T47D (cell line): ENCODE measurements at places on chromosomes 6 and 20.
A peak's percentile ranks its signal among the peaks of the same experiment; 100 is the strongest.

GRCh38 chr6:16041327-16041726 is 87.6 kb upstream of the MYLIP start:
- DNase-seq, result no peak

- no peak for DNase-seq
These were observed 152.5 kb upstream of the MAP3K7 start for GRCh38 chr6:90739339-90739738.

- DNase-seq, result no peak
These were observed 46.4 kb upstream of the LAMP5 start for GRCh38 chr20:9467995-9468394.

GRCh38 chr6:40152701-40153436 is 218.6 kb upstream of the MOCS1 start:
- DNase-seq, result no peak

DNA sequence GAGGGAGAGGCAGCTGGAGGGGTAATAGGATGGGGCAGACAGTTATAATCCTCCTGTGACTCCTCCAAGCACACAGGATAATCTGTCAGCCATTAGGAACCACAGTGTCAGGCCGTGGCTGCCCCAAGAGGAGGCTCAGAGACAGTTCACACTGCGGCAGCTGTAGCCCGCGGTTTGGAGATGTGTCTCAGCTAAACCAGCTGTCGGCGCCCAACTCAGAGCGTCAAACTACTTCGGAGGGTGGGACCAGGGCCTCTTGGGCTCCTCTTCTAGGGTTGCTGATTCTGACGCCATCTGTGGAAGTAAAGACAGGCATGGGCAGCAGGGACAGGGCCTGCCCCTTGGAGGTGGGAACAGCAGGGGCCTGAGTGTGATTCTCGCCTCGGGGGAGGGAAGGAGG is 309.8 kb downstream of the CDC5L start:
- DNase-seq, result no peak

DNA sequence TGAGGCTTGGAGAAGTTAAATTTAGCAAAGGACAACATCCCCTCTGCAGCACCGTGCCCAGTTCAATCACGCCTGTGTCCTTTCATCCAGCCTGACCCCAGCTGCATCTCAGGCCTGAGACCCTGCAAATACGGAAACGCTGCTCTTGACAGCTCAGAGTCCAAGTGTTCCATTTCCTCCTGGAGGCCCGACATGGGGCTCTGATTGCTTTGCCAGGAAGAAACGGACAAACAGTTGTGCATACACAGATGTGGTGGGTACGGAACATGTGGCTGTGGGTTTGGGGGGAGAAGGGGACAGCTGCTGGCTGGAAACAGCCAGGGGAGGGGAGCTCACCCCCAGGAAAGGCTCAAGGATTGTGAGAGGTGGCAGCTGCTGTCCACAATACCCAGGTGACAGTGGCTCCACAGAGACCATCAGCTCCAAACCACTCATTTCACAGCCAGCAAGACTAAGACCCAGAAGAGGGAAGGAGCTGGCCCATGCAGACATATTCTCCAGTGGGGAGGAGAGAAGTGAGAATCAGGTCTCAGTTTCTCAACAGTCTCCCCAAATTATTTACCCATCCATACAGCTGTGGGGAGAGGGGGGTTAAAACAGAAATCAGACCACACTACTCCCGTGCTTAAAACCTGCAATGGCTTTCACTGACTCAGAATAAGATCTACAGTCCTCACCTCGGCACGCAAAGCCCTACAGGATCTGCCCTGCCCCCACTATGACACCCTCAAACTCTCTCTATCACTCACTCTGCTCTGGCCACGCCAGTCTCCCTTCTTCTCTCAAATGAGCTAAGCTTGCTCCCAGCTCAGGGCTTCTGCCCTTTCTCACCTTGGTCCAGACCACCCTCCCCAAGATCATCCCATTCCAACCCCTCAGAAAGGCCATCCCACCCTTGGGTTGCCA is 89.1 kb downstream of the PREX1 start:
- no peak for DNase-seq

- DNase-seq, result no peak
These were observed 3.9 kb upstream of the MRGBP start for GRCh38 chr20:62792182-62792939.

DNA sequence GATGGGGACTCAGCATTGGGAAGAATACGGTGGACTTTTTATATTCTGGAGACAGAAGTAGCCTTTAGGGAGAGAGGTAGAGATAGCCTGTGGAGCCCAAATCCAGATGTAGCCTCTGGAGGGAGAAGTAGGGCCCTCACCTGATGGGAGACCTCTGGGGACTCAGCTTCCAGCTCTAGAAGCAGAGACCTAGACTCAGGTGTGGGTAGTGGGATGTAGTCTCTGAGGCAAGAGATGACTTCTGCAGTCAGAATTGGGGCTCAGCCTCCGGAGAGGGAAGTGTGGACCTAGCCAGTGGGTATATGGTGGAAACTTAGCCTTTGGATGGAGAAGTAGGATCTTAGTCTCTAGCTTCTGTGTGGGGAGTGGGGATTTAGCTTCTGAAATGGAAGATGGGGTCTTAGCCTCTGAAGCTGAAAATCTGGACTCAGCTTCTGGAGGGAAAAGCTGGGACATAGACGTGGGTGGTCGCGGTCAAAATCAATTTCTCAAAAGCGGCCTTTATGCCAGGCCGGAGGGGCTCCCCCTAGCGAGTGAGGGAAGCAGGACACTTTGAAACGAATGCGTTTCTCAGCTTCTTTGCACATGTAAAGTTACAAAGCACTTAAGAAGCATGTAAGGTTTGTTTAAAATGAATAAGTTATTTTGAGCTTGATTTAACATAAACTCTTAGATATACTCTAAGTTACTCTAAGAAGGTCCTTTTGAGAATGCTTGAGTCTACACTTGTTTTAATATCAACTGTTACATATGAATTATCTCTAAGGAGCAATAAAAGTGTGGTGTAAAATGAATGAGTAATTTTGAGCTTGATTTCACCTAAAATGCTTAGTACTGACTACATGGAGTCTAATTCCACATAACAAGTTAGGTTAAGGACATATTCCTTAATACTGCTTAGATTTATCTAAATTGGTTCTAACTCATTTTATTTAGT is 12.9 kb upstream of the ZNF343 start:
- peak; percentile 60 for DNase-seq

DNA sequence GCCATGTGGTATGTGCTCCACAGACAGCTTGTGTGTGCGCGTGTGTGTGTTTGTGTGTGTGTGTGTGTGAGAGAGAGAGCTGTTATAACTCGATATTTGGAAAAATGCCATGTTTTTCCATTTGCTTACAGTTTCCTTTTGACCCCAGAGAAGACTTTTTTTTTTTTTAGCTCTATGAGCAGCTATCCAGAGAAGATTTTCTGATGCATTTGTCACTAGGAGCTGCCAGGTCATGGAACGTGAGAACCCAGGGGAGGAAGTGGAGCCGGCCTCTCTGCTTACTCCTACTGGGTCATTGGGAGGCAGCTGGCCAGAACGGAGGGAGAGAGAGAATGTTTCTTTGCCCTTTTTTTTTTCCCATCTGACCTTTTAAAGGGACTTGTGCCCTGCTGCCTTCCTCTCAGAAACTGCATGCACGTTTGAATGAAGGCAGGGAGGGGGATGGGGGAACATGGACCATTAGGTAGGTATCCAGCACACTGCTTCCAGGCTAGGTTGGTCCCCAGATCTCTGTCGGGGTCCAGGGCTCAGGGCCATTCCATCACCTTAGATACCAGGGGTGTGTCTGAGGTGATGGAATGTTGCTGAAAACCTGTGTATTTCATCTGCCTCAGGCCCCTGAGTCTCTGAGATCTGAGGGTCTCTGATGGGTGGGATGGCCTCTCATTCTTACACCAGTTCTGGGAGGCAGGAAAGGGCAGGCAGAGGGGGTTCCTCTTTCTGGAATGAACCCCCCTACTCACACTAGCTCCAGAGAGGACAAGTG is 11.2 kb upstream of the MRPS18A start:
- no peak for DNase-seq

DNA sequence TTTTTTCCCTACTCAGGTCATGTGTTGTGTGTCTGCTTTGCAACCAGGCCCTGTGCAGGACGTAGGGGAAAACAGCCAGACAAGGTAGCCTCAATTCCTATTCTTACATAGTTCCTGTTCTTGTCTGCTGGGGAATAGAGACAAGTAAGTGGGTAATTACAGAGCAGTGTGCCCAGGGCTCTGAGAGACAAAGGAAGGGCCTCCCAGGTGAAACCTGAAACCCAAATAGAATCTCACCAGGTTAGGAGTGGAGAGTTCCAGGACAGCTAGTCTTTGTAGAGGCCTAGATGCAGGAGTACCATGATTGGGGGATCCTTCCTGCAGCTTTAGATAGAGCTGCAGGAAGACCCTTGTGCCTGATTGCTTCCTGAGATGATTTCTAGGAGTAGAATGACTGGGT is 48.4 kb downstream of the DHX35 start:
- DNase-seq, result no peak

- no peak for DNase-seq
These were observed 20.7 kb upstream of the AIG1 start for GRCh38 chr6:143040018-143040417.

- peak; percentile 66 for DNase-seq
These were observed 7.9 kb downstream of the CALHM4 start for GRCh38 chr6:116561377-116562018.

DNA sequence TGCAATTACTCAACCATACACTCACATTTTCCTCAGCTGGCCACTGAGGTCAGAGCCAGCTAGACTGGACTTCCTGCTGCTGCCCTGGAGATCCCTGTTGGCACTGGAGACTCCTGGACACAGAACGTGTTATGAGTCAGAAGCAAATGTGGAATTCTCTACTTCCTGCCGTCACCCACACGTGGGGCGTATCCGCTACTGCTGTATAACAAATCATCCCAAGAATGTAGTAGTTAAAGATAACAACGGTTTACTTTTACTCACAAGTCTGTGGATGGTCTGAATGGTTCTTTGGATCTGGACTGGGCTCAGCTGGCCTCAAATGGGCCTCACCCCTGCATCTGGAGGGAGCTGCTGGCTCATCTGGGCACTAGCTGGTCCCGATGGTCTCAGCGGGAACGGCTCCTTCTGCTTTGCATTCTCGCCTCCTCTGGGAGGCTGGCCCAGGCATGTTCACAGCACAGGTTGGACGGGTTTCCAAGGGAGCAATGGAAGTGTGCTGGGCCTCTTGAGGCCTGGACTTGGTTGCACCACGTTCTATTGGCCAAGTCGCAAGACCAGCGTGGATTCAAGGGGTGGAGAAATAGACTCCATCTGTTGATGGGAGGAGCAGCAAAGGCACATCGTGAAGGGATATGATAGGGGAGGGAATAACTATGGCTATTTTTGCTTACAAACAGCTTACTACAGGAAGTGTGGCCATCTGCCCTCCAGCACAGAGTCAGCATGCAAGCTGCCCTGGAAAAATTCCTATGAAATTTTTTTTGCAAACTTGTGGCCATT is 118.5 kb downstream of the SNX5 start:
- DNase-seq, result peak; percentile 37

DNA sequence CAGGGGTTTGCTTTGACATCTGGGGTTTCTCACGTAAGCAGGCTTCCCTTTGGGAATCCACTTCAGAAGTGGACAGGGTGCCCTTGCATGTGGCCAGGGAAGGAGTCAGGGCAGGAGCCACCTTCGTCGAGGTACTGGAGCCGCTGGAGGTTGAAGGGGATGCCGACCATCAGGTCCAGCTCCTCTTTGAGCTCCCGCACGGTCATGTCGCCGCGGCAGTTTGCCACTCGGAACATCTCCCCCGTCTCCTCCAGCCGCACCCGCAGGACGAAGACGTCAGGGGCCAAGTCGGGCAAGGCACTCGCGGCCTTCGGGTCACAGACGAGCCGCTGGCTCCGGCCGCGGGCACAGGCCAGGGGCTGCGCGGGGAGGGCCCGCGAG is 360 bp downstream of the ANKRD60 start:
- no peak for DNase-seq

DNA sequence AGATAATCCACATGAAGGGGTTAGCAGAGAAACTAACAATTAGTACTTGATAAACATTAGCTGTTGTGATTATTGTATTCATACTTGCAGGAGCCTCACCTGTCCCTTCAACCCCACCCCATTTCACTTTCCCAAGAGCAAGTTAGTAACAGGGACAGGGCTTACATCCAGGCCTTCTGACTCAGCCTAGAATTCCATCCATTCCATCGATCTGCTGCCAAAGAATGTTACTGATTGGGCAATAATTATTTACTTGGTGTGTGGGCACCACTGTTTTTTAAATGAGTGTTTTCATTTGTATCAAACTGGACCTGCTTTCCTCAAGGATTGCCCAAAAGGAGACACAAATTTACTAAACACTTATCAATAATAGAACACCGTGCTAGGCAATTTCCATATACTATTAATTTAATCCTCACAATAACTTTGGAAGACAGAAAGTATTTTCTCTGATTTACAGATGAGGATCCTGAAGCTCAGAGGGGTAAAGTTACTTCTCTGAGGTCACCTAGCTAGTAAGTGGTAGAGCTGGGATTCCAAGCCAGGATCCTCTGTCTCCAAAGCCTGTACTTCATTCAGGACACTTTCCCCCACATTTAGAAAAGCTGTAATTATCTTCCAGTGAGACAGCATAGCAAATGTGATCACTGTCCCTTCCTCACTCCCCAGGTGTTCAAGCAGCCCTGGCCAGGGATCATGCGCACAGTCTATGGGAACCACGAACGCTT is 32.8 kb downstream of the GSS start:
- peak; percentile 74 for DNase-seq

- no peak for DNase-seq
These were observed 42.4 kb downstream of the NEDD9 start for GRCh38 chr6:11189865-11190624.

GRCh38 chr6:44245912-44246662 is 814 bp upstream of the HSP90AB1 start:
- peak; percentile 96 for DNase-seq

- DNase-seq, result peak; percentile 42
These were observed 16.9 kb downstream of the USP49 start for GRCh38 chr6:41878246-41878645.

- DNase-seq, result no peak
These were observed 47.5 kb upstream of the ADGRF5 start for GRCh38 chr6:46969206-46969605.

- DNase-seq, result peak; percentile 56
These were observed 125.3 kb downstream of the ATXN1 start for GRCh38 chr6:16635810-16636602.

- no peak for DNase-seq
These were observed 100.2 kb upstream of the ARMC2 start for GRCh38 chr6:108748055-108748454.

DNA sequence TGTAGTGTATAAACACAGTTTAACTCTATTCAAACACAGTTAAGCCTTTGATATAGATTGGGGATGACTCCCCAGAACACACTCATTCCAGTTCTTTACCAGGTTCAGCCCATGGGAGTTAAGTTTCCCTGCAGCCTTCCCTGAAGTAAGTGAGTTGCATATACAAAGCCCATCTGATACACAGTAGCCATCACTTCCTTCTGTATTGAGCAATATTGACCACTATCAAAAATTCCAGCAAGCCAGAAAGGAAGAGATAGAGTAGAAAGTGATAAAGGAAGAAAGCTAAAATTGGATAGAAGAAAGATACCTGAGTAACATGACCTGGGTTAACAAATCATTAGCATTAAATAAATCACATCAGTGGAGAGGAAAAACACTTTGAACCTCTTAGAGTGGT is 34.6 kb downstream of the DEFB114 start:
- DNase-seq, result no peak

- DNase-seq, result no peak
These were observed 94.0 kb downstream of the RNGTT start for GRCh38 chr6:88869263-88870020.
